ENCODE measurements at places on chromosomes 6 and 20.

GRCh38 chr6:159577564-159577963 lies 115.5 kb downstream of the SOD2 start:
- no peak for DNase-seq

- DNase-seq = no peak
Observed at GRCh38 chr20:16293590-16293989, 279.7 kb downstream of the KIF16B start.

DNA sequence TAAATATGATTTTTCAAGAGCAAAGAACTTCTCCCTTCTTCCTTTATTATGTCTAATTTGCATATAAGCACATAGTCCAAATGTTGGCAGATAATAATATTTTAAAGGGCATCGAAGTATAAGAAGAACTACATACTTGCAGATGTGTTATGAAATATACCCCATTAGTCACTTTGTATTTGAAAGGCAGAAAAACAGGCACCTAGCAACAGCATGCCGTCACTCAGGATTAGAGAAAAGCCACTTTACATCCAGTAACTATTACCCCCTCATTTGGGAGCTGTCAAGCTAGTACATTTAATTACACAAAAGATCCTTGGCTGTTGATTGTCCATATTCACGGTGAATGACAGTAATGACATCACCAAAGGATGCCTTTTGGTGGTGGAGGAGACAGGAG lies 99.3 kb upstream of the ARMC2 start:
- no peak for DNase-seq

DNA sequence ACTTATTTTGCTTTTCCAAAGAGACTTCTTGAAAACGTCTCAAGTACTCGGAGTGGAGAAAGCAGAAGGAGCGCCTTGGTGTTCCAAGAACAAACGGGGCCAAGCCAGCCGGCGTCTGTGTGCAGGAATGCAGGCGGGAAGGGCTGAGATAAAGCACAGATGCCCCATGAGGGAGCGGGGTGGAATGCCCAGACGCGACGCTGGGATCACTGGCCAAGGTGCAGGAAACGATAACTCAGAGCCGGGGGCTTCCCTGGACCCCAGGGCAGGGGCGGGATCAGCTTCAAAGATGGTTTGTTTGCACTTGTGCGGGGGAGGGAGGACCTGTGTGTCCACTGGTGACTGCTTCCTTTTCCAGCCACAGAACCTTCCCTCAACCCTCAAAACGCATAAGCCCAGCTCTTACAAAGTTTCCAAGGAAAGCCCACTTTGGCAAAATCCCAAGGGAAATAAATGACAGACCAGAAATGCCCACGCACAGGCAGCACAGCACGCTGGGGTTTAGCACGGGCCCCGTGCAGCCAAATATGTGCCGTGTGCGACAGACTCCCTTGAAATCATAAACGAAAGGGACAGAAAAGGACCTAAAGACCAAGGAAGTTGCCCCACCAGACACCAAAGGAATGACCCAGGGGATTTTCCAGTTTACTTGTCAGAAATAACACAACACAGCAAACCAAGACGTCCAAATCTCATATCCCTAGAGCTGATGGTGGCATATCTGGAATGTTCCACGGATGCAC lies 113.9 kb downstream of the NFATC2 start:
- no peak for DNase-seq

GRCh38 chr20:55140631-55141030 lies 665.2 kb downstream of the DOK5 start:
- no peak for DNase-seq

DNA sequence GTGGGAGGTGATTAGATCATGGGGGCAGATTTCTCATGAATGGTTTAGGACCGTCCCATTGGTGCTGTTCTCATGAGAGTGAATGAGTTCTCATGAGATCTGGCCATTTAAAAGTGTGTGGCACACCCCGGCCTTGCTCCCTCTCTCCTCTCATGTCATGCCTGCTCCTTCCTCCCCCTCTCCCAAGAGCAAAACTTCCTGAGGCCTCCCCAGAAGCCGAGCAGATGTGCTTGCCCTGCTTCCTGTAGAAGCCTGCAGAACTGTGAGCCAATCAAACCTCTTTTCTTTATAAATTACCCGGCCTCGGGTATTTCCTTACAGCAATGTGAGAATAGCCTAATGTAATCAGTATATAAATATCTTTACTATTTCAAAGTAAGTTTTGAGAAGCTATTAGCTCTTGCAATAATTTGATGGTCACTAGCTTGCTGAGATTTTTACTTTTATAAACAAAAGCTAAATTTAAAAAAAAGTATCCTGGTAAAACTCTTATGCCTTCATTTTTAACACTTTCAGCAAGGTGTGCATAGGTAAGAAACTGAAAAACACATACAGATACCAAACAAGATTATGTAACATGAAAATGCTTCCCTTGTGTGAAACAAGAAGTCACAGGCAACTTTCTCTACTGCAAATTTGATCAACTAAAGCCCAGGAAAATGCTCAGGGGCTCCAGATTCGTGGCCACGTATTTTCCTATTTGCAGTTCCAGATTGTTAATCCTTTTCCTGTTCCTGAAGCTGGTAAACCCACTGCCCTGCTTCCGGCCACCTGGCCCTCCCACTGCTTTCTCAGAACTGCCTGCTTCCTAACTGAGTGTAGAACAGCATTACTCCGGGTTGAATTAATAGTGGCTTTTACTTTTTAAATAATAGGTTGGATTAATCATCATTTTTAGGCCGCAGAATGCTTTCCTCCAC lies 395.1 kb upstream of the CNR1 start:
- DNase-seq = no peak

DNA sequence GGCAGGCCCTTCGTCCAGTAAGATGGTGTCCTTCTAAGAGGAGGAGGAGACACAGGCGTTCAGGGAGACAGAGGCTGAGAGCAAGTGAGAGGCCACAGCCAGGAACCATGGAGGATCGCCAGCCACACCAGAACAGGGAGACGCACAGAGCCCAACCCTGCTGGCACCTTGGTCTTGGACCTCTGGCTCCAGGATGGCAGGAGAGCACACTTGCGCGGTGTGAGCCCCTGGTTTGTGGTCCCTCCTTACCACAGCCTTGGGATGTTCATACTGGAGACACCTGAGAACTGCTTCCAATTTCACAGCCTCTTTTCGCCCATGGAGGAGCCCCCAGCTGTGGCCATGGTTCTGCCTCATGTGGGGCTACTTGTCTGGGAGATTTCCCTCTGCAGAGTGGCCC lies 222.4 kb downstream of the DLL1 start:
- no peak for DNase-seq

DNA sequence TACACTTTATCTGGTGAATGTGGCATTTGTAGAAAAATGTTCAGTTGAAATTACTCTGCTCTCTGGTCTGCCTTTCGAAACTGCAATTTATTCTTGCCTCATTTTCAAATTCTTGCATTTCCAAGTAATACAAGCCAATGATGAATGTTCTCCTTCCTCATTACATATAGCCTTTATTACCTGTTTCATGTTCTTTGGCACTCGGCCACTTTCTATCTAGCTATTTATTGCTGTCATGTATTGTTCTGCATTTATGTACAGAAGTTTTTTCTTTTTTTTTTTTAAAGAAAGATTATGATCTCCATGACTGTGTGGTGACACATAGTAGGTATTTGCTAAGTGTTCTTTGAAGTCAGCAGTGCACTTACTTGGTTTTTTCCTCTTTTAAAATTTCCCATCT lies 261.4 kb downstream of the ZFAND3 start:
- DNase-seq = no peak

GRCh38 chr6:36979347-36979742 lies 6.7 kb downstream of the MTCH1 start:
- DNase-seq = no peak

DNA sequence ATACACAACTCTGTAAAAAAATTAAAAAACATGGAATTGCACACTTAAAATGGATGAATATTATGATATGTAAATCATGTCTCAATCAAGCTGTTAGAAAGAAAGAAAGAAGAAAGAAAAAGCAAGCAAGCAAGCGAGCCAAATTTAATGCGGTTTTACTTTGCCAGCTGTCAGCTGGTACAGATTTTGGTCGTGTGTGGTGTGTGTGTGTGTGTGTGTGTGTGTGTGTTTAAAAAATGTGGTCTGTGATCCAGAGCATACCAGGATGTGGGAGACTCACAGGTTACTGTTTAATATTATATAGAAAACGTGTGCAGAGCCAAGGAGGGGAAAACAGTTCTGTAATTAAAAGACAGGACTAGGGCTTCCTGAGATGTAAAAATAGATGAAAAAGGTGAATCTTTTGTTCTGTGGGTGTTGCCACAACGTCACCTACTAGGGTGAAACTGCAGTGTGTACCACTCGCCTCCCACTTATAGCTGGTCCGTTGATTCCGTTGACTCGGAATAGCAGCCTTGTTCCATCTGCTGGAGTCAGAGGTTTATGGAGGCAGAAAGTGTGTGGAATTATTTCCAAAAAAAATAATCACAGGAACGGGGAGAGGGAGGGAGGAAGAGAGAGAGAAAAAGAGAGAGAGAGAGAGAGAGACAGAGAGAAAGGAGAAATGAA lies 197.7 kb downstream of the BCAS1 start:
- DNase-seq = no peak

DNA sequence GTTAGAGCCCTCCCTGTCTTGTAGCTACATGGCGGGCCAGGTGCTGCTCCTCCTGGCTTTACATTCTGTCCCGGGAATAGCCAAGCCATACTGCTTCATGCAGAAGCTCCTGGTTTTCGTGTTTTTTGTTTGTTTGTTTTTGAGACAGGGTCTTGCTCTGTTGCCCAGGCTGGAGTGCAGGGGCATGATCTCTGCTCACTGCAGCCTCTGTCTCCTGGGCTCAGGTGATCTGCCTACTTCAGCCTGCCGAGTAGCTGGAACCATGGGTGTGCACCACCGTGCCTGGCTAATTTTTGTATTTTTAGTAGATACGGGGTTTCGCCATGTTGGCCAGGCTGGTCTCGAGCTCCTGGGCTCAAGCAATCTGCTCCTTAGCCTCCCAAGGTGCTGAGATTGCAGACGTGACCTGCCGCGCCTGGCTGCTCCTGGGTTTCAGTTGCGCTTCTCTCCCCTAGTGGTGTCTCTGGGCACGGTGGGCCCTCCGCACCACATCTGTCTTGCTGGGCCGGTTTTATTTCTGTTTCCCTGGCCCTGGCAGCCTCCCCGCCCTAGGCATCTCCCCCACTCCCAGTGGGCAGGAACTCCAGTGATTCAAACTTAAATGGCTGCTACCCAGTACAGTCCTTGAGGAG lies 12.9 kb downstream of the CDYL start:
- no peak for DNase-seq

DNA sequence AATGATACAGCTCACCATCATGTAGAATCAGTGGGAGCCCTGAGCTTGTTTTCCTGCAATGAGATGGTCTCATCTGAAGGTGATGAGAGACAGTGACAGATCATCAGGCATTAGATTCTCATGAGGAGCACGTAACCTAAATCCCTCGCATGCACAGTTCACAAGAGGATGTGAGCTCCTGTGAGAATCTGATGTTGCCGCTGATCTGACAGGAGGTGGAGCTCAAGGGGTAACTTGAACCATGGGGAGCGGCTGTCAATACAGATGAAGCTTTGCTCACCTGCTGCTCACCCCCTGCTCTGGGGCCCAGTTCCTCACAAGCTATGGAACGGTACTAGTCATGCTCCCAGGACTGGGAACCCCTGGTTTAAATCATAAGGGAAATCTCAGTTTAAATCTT lies 89.2 kb downstream of the THBS2 start:
- no peak for DNase-seq

- no peak for DNase-seq
Observed at GRCh38 chr6:122052346-122052900, 347.0 kb upstream of the HSF2 start.

- no peak for DNase-seq
Observed at GRCh38 chr6:142570221-142570671, 268.4 kb downstream of the ADGRG6 start.

DNA sequence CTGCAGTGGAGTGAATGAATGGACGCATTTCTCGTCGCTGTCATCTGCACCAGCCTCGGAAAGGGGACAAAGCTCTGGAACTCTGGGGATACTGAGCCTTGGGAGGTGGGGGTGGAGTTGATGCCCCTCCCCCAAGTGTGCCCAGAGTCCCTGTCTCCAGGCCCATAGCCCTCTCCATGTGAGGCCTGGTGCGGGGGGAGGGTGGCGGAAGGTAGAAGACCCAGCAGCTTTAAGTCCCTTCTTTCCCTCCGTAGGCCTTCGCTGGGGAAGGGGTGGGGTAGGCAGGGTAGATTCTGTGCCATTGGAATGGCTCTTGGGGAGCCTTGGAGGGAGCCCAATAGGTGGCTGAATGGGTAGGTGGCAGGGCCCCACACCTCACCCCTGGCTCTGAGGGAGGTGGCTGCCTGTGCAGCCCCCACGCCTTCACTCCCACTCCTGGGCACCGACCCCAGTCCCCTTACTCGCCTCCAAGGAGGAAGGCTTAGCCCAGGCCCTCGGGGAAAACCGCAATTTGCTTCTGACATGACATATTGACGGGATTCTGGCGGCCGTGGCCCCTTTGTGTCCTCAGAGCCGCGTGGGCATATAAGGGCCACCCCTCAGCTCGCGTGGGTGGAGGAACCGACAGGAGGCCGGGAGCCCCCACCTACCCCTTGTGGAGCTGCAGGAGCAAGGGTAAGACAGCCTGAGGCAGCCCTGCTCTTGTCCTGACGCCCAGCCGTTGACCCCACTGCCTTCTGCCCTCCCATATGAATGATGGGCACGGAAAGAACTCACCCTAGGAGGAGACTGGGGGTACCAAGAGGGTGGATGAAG lies at the start of gene BPIFB3:
Gene BPIFB3 (plus strand): TSS at position 613 of the 816 bp plus-strand sequence. CDS start 1,533 bp downstream, outside the sequence.
- no peak for DNase-seq

GRCh38 chr6:110412360-110412759 lies 3.0 kb downstream of the DDO start:
- DNase-seq = no peak

- no peak for DNase-seq
Observed at GRCh38 chr6:15472621-15473020, 190.2 kb downstream of the DTNBP1 start.

- DNase-seq = no peak
Observed at GRCh38 chr20:19767070-19767469, 9.0 kb downstream of the RIN2 start.

DNA sequence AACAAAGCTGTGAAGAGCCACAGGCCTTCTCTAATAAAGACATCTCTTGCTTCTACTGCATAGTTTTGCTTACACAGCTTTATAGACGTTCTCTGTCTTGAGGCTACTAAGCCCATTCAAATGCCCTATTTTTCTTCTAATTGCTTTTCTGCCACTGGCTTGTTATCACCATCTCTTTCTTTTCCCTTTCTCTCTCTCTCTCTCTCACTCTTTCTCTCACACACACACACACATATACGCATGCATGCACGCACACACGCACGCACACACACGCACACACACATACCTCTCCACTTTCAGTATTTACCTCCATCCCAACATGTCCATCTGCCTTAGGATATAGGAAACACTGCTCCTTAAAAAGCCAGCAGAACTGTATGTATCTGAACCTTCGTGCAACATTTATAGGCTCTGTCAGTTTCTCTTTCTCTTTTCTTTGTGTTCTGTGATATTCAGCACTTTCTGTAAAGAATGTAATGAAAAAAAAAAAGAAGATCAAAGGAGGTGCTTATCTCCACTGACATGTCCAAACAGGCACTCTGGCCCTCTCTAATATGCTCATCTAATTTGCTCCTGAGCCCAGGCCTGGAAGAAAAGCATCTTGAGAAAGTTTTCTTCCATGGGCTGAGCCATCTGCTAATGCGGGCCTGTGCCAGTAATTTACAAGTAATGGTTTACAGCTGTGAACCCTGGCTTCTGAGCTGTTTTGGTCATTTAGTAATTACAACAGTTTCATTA lies 1046.7 kb upstream of the MAP3K7 start:
- DNase-seq = no peak

All from activated T-helper 9 cell treated with anti-CD3 and anti-CD28 coated beads, Interleukin-2, amount 50 U/mL, for 16 hours (primary cell).